SJSA1 (cell line): ENCODE measurements at places on chromosomes 13 and 19. TPM values are rescaled to one million over a fixed set of nuclear protein-coding genes. Genes with fewer than 3 reads are reported as not detected.
A peak's percentile ranks its signal among the peaks of the same experiment; 100 is the strongest.

GRCh38 chr13:39379118-39379517 is 223.9 kb downstream of the LHFPL6 start:
- H3K27me3 ChIP-seq = no peaks in the 10 kb centered on the region
- H3K4me1 ChIP-seq = no peaks in the 10 kb centered on the region
- no peak for DNase-seq
- H3K27ac ChIP-seq = no peak overlapping the region
- no peak overlapping the region for H3K4me3 ChIP-seq

GRCh38 chr13:26010487-26011207 is 41.2 kb downstream of the SHISA2 start:
- no peak overlapping the region for H3K4me3 ChIP-seq
- no peaks in the 10 kb centered on the region for H3K36me3 ChIP-seq
- no peaks in the 10 kb centered on the region for H3K4me1 ChIP-seq
- no peaks in the 10 kb centered on the region for H3K27me3 ChIP-seq

GRCh38 chr13:57716295-57716694 is 84.8 kb downstream of the PCDH17 start:
- no peaks in the 10 kb centered on the region for H3K4me1 ChIP-seq
- H3K4me3 ChIP-seq = no peak overlapping the region
- DNase-seq = no peak
- H3K27ac ChIP-seq = no peak overlapping the region
- H3K36me3 ChIP-seq = no peaks in the 10 kb centered on the region

DNA sequence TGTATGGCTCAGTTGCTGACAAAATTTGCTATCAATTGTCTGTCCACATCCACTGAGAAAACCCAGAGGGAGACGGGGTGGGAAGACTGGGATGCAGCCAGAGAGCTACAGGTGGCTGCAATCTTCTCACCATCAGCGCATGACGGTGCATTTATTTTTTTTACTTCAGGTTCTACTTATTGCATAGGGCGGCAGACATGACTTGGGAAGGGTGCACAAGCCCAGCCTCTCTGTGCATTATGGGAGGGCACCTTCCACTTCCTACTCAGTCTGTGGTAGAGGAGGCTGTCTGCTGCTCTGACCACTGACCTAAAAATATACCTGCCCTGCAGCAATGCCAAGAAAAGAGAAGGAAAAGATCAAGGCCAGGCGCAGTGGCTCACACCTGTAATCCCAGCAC is 73.1 kb downstream of the ABCC4 start:
- no peaks in the 10 kb centered on the region for H3K27me3 ChIP-seq
- H3K4me3 ChIP-seq = no peak overlapping the region
- peaks cover 15% of the 10 kb centered on the region for H3K4me1 ChIP-seq

DNA sequence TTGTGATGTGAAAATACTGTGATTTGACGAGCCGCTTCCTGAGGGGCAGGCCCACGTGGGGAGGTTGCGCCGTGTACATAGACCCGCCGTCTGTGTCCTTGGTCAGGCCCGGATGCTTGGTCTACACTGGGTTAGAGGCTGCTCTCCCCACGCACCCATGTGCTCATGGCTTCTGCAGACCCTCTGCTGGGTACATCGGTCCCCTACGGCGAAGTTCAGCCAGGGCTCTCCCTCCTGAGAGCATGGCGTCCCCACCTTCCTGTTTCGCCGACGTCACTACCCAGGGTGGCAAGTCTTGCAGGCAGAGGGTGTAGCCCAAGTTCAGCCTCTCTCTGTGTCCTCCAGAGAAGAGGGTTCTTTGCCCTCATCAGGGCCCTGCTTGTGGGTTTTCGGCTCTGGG is 11.0 kb downstream of the COMP start:
- no peaks in the 10 kb centered on the region for H3K27me3 ChIP-seq
- H3K36me3 ChIP-seq = no peaks in the 10 kb centered on the region
- H3K27ac ChIP-seq = no peak overlapping the region
- H3K4me3 ChIP-seq = no peak overlapping the region
- peaks cover 10% of the 10 kb centered on the region for H3K4me1 ChIP-seq

- H3K4me3 ChIP-seq = no peak overlapping the region
- no peaks in the 10 kb centered on the region for H3K4me1 ChIP-seq
- H3K36me3 ChIP-seq = no peaks in the 10 kb centered on the region
- no peaks in the 10 kb centered on the region for H3K27me3 ChIP-seq
- no peak overlapping the region for H3K27ac ChIP-seq
These were observed 472.9 kb downstream of the FOXO1 start for GRCh38 chr13:40193286-40194223.

GRCh38 chr19:48741129-48741999 is 954 bp upstream of the RASIP1 start:
- H3K4me1 ChIP-seq = peaks cover 7% of the 10 kb centered on the region
- no peak overlapping the region for H3K4me3 ChIP-seq
- peaks cover 6% of the 10 kb centered on the region for H3K27me3 ChIP-seq
- no peak overlapping the region for H3K27ac ChIP-seq
- DNase-seq = no peak

GRCh38 chr19:3785938-3786824 is at the start of gene MATK:
MATK (minus strand) TSS chr19:3786381; CDS start chr19:3785135, 1,246 bp downstream.
- DNase-seq = no peak
- H3K4me3 ChIP-seq = no peak within 1 kb of the TSS
- no peaks in the 10 kb centered on the region for H3K4me1 ChIP-seq
- peaks cover 35% of the 10 kb centered on the region for H3K27me3 ChIP-seq

DNA sequence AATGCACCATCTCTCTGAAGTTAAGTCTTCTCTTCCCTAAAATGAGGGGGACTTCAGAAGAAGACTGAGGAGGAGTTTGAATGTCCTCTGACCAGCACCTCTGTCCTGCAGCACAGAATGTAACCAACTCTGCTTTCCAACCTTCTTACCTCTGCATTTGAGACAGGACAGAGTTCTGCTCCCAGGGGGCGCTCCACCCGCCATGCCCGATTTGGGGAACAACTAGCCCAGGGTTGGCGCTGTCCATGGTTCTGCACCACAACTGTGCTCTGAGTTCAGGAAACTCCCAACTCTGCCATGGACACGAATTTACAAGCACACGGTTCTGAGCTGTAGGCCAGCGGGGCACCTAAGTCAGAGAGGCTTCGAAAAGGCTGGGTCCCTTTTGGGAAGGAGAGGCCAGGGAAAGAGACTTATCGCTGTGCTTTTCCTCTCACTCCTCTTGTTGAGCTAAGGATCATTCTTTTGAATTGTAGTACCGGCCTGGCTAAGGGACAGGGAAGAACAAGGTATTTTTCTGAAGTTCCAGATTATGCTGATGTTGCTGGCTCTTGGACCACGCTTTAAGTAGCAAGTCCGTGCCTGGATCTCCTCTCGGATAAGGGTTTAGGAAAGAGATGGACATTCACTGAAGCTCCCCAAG is 22.2 kb downstream of the SIGLEC5 start:
- H3K27ac ChIP-seq = no peak overlapping the region
- no peaks in the 10 kb centered on the region for H3K4me1 ChIP-seq
- H3K4me3 ChIP-seq = no peak overlapping the region
- H3K27me3 ChIP-seq = no peaks in the 10 kb centered on the region
- peak; percentile 26 for DNase-seq

DNA sequence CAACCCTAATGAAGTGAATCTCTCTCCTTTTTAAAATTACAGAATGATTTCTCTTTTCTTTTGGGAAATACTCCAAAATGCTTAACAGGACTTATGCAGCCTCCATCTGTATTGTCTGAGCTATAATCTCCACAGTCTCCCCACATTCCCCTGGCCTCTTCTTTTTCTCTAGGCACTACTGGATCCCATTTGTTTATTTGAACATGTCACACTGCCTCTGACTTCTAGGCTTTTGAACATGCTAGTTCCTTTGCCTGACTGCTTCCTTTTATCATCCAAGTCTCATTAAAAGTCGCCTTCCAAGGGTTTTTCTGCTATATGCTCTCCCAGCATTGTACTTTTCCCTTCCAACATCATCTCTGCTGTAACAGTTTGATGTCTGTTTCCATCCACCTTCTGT is 548.7 kb downstream of the PCDH9 start:
- H3K36me3 ChIP-seq = no peaks in the 10 kb centered on the region
- H3K4me3 ChIP-seq = no peak overlapping the region
- DNase-seq = no peak
- H3K27ac ChIP-seq = no peak overlapping the region

- no peak overlapping the region for H3K27ac ChIP-seq
- no peaks in the 10 kb centered on the region for H3K4me1 ChIP-seq
- peak; percentile 1 for DNase-seq
These were observed 115.8 kb downstream of the DIAPH3 start for GRCh38 chr13:60047918-60048317.

GRCh38 chr13:111654531-111654930 is 334.1 kb downstream of the TEX29 start:
- DNase-seq = peak; percentile 30
- H3K27ac ChIP-seq = no peak overlapping the region
- no peaks in the 10 kb centered on the region for H3K36me3 ChIP-seq
- peaks cover 66% of the 10 kb centered on the region for H3K27me3 ChIP-seq

- H3K4me3 ChIP-seq = no peak overlapping the region
- no peaks in the 10 kb centered on the region for H3K27me3 ChIP-seq
- peak; percentile 47 for DNase-seq
- H3K36me3 ChIP-seq = no peaks in the 10 kb centered on the region
- H3K27ac ChIP-seq = no peak overlapping the region
These were observed 10.4 kb upstream of the DOCK9 start for GRCh38 chr13:98988277-98988676.

- H3K27ac ChIP-seq = no peak overlapping the region
- DNase-seq = no peak
- H3K36me3 ChIP-seq = no peaks in the 10 kb centered on the region
- no peaks in the 10 kb centered on the region for H3K4me1 ChIP-seq
These were observed 2859.0 kb upstream of the PCDH20 start for GRCh38 chr13:64274481-64275217.

DNA sequence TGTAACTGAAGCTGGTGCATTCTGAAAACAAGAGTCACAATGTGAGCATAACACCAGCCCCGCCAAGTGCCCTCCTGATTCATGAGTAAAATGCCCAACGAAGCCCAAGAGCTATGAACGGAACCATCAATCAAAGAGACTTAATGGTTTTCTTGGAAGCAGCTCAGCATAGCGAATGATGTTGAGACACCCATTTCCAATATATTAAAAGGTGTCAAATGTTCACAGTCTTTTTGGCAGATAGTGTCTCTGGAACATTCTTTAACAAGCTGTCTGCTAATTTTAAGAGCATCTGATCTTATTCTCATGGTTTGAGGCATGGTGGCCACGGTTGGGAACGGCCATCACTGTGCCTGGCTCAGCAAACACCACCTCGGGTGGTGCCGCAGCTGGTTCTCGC is 133.4 kb upstream of the USP29 start:
- H3K36me3 ChIP-seq = no peaks in the 10 kb centered on the region
- no peaks in the 10 kb centered on the region for H3K4me1 ChIP-seq
- DNase-seq = no peak
- H3K4me3 ChIP-seq = no peak overlapping the region

DNA sequence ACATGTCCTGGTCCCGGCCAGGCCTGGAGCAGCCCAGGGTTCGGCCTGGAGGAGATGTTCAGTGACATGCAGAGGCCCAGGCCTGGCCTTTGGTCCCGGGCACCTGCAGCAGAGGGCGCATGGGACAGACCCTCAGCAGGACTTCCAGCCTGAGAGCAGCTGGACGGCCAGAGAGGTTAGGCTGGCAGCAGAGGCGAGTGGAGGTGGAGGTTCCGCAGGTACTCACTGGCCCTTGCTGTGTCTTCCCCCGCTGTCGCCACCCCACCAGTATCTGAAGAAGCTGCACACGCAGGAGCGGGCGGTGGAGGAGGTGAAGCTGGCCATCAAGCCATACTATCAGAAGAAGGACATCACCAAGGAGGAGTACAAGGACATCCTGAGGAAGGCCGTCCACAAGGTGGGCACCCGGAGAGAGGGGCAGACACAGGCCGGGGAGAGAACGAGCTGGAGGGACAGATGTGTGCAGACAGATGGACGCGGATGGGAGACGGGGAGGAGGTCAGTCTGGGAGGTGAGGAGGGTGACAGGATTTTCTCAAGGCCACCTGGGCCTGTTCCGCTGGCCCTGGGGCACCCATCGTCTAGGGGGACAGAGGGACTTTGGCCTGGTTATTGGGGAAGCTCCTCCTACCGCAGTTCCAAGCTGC is 8.0 kb downstream of the IRF3 start:
- H3K27me3 ChIP-seq = no peaks in the 10 kb centered on the region
- no peak overlapping the region for H3K4me3 ChIP-seq
- peaks cover 92% of the 10 kb centered on the region for H3K36me3 ChIP-seq
- DNase-seq = no peak
- no peak overlapping the region for H3K27ac ChIP-seq

The NUFIP1 gene
- total RNA-seq = 3.8 and 7.1 TPM in 2 replicates

The LYPD3 gene
- total RNA-seq = 0.13 TPM in 1 of 2 replicates, not detected in the other

The ZNF738 gene
- 11.5 and 18.4 TPM in 2 replicates for total RNA-seq

The COL4A1 gene
- total RNA-seq = 489 and 591 TPM in 2 replicates

The KLHL26 gene
- 3.3 and 5.8 TPM in 2 replicates for total RNA-seq
